ENCODE measurements at places on chromosomes 5 and 9. TPM values are rescaled to one million over a fixed set of nuclear protein-coding genes. Genes with fewer than 3 reads are reported as not detected.
A peak's percentile ranks its signal among the peaks of the same experiment; 100 is the strongest.

DNA sequence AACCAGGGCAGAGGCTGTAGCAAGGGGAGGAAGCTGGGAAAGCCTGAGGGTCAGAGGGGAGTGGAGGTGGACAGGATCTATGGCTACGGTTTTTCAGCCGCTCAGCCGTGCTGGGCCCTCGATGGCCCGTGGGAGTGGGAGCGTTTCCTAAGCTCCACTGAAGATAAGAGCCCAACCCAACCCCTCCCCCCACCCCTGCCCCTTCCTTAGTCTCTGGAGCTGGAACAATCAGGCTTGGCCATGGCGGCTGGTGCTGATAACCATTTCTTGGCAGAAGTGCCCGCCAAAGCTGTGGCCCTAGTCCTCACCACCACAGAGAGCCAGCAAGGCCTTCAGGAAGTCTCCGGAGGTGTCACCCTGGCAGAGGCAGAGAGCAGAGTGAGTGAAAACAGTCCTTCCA lies 20.3 kb upstream of the TNIP1 start:
- peaks cover 35% of the 10 kb centered on the region for H3K4me1 ChIP-seq
- DNase-seq: no peak
- H3K27me3 ChIP-seq: no peaks in the 10 kb centered on the region
- no peak overlapping the region for H3K4me3 ChIP-seq
- no peak overlapping the region for H3K27ac ChIP-seq

GRCh38 chr5:141192110-141192725 lies at the start of gene PCDHB10:
Gene PCDHB10 (plus strand): TSS chr5:141192353. CDS start chr5:141192553, 200 bp downstream.
- H3K36me3 ChIP-seq: no peaks in the 10 kb centered on the region
- H3K4me1 ChIP-seq: no peaks in the 10 kb centered on the region
- no peak for DNase-seq
- H3K4me3 ChIP-seq: peak within 1 kb of the TSS; percentile 35
- H3K27ac ChIP-seq: no peak within 1 kb of the TSS
- no peaks in the 10 kb centered on the region for H3K27me3 ChIP-seq

GRCh38 chr9:93261735-93262523 lies 78.0 kb downstream of the WNK2 start:
- no peak overlapping the region for H3K27ac ChIP-seq
- H3K4me3 ChIP-seq: no peak overlapping the region
- no peaks in the 10 kb centered on the region for H3K36me3 ChIP-seq
- peak; percentile 77 for DNase-seq

- H3K36me3 ChIP-seq: no peaks in the 10 kb centered on the region
- no peak overlapping the region for H3K27ac ChIP-seq
- no peak overlapping the region for H3K4me3 ChIP-seq
- no peak for DNase-seq
Measured at GRCh38 chr5:33788922-33789566, 102.7 kb downstream of the ADAMTS12 start.

GRCh38 chr5:13278148-13278547 lies 666.3 kb downstream of the DNAH5 start:
- H3K36me3 ChIP-seq: no peaks in the 10 kb centered on the region
- DNase-seq: no peak
- no peak overlapping the region for H3K27ac ChIP-seq
- no peaks in the 10 kb centered on the region for H3K4me1 ChIP-seq
- H3K27me3 ChIP-seq: no peaks in the 10 kb centered on the region

DNA sequence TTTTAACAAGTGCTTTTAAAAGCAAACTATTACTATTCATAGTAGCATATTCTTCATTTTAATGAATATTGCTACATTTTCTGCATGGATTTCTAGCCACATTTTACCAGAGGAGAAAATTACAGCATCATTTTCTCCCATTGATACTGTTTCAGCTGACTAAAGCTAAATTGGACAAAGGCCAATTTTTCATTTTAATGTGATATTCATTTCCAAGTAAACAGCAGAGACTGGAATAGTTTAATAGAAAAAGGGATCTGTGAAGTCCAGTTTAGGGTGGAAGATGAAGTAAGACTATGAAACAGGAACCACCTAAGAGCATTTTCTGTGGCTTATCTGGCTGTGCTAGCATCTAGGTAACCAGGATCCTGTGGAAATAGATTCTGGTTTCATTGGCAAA lies 128.1 kb downstream of the GIN1 start:
- H3K4me3 ChIP-seq: no peak overlapping the region
- H3K27ac ChIP-seq: no peak overlapping the region
- no peaks in the 10 kb centered on the region for H3K27me3 ChIP-seq

DNA sequence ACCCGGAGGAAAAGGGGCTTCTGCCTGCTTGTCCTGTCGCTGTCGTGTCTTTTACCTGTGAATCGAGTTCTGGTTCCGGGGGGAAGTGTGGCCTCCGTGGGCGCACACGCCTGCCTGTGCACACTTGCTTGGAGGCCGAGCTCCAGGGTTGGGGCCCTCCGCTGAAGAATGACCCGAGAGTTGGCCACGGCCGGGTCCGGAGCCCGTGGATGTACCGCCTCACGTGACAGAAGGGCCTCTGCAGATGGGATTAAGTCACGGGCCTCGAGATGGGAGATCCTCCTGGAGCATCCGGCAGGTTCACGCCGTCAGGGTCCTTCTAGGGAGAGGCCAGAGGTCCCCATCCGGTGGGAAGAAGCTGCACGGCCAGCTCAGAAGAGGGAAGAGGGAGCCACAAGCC lies 81.0 kb downstream of the KCNT1 start:
- H3K27me3 ChIP-seq: no peaks in the 10 kb centered on the region
- H3K4me1 ChIP-seq: no peaks in the 10 kb centered on the region
- no peak overlapping the region for H3K27ac ChIP-seq
- no peak overlapping the region for H3K4me3 ChIP-seq
- DNase-seq: no peak

DNA sequence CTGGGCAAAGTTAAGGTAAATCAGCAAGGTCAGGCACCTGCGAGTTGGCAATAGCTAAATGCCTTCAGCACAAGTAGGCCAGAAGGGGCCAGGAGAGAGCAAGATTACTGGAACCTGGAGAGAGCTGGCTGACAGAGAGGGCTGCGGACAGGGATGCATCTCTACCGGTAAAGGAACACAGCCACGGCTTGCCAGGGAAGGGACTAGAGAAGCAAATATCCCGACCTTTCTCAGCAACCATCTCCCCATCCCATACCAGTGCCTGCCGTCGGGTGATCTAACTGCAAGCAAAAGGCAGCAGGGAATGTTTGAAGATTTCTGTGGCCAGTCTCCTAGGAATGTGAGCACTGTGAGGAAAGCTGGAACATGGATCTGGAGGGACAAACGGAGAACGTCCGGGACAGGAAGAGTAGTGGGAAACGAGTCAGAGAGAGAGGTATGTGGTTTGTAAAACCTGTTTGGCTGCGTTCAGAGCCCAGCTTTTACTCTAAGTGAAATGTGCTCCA lies 15.9 kb upstream of the ABLIM3 start:
- H3K36me3 ChIP-seq: no peaks in the 10 kb centered on the region
- no peaks in the 10 kb centered on the region for H3K4me1 ChIP-seq
- no peak overlapping the region for H3K4me3 ChIP-seq

GRCh38 chr5:173268750-173269432 lies 33.9 kb upstream of the NKX2-5 start:
- no peak overlapping the region for H3K27ac ChIP-seq
- no peaks in the 10 kb centered on the region for H3K4me1 ChIP-seq
- DNase-seq: no peak
- H3K36me3 ChIP-seq: no peaks in the 10 kb centered on the region

MLANA gene
- total RNA-seq: not detected

CER1 gene
- total RNA-seq: not detected

RPS23 gene
- total RNA-seq: 3,337 TPM
